ENCODE measurements at places on chromosomes 6 and 20. TPM values are rescaled to one million over a fixed set of nuclear protein-coding genes. Genes with fewer than 3 reads are reported as not detected.

DNA sequence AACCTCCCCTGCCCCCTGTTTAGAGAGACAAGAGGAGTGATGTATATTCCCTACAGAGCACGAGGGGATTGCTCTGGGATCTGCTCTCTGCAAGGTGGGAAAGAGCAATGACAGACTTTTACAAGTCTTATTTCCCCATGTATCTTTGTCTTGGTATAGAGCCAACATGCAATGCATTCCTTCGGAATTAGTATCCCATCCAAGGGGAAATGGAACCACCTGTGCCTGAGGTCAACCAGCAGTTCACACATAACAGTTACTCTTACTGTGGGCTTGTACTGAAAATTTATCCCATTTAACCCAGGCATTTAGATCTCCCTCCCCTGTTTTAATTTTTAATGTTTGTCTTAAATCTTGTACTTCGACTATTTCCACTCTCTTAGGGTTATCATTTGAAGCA is 250.4 kb downstream of the C6orf118 start:
- no peak for DNase-seq

GRCh38 chr6:155418017-155418761 is 37.5 kb downstream of the NOX3 start:
- peak; percentile 68 for DNase-seq

The BIRC7 gene
- not detected for polyA plus RNA-seq

DNA sequence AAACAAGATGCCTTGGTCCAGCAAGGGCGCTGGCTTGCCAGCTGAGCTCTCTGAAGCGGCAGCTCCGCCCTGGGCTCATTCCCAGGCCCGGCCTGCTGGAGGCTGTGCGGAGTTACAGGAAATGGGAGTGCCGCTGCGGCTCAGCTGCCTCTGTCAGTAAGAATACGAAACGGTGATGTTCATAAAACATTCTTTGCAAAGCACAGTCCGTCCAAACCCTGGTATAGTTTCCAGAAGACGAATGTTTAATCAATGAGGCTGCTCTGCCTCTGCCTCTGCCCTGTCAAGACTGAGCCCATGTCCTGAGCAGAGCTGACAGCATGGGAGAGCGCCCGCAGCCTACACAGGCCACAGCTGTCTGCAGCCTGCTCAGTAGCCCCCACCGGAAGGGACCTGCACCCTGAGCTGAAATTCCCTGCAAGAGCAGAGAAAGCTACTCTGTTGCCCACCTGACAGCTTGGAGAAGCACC is 153.3 kb upstream of the SNX9 start:
- DNase-seq = no peak

The ASXL1 gene
- 55.6 TPM for polyA plus RNA-seq

- DNase-seq = no peak
Measured at GRCh38 chr20:31669876-31670275, 32.2 kb downstream of the COX4I2 start.

The ATXN1 gene
- 17.5 TPM for polyA plus RNA-seq

DNA sequence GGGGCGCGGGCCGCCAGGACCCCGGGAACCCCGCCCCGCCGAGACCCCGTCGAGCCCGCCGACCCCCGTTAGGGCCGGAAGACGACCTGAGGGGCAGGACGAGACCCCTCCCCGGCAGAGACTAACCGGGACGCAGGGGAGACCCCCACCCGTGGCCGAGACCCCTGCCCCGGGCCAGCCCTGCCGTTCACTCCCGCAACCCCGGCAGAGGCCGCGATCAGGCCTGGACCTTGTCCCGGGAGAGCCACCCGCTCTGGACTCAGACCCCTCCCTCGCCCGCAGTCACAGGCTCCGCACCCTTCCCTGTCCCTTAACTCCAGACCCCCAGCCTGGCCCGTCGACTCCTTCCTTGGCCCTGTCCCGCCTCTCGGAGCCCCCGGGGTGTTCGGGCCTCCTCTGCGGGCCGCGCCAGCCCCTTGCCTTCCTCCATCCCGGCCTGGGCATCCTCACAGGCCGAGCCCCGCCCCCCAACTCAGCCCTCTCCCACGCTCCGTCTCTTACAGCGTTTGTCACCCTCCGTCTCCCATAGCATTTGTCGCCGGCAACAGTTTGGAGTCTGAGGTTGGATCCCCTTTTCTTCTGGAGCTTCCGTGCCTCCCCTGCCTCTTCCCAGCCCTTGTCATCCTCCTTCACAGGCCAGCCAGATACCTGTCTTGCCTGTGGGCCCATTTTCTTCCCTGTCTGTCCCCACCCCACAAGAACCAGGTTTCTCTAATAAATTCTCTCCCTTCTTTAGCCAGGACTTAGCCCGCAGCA is 569 bp downstream of the TCEA2 start:
- no peak for DNase-seq

- no peak for DNase-seq
Measured at GRCh38 chr6:1591926-1592325, 17.8 kb upstream of the FOXC1 start.

The BMP7 gene
- not detected for polyA plus RNA-seq

Data from GM12878 (cell line).